ENCODE measurements at places on chromosomes 12 and 14.

DNA sequence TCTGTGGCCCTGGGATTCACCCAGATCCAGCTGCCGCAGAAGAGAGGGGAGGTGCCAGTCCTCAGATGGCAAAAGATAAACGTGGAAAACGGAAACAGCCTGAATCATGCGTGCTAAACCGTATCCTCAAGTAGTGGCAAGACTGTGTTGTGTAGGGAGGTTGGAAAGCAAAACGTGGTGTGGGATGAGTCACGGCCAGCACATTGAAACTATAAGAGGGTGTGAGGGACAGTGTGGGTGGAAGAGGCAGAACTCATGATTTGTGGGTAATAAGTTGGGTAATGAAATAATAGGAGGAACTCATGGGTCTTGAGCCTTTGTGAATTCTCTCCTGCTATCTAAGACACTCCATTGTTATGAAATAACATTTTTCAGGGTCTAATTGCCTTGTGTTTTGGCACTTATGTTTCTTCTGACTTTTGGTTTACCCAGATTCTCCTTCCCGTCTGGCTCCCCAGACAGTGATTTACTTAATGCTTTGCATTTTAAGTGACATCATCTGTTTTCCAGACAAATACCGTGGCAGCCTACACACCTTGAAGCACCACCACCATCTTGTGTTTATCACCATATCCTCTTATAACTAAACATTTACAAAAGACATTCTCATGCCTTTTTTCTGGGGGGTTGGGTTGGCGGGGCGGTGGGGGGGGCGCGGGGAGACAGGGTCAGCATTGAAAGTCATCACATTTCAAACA lies 62.3 kb upstream of the PTCSC3 start:
- DNase-seq, result no peak

DNA sequence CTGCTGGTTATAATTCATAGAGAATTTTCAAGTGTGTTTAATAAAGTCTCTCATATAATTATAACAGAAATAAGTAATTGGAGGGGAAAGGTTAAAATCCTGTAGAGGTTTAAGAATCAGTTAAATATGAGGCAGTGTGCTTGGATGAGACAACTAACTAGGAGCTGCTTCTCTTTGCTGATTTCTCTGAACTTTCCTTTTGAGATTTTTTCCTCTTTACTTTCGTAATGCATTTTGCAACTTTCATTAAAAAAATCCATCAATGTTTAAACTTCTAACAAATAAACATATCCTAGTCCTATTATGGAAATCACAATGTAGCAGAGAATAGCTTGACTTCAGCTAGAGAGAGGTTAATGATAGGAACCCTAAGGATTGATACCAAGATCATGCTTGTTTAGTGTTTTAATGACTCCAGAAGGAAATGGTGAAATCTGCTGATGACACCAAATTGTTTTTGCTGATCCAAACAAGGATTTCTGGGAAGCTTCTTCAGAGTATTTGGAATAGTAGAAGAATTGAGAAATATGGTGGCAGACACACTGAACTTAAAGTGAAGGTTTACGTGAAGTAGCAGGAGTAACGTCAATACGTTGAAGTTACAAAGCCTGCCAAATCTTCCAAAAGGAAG lies 122.6 kb downstream of the RAD51B start:
- DNase-seq, result no peak

DNA sequence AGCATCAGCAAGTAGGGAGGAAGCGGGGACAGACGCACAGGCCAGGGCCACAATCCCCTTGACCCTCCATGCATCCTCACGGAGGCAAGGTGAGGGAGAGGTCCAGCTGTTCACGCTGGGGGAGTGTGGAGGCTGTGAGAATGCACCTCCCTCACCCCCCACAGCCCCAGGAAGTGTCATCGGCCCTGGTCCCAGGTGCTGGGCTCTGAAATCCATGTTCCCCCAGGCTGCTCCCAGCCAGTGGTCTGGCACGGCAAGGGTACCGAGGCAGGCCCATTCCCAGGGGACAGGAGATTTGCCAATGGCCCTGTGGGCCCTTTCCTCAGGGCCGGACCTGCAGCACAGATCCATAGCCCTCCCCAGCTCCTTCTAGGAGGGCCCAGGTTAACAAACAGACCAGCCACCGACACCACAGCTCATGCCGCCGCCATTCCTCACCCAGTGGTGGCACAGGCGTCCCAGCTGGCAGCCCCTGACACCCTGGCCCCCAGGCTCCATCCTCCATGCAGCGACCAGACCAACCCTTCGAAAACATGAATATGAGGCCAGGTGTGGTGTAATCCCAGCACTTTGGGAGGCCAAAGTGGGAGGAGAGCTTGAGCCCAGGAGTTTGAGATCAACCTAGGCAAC lies 21.9 kb upstream of the EIF5 start:
- DNase-seq, result no peak

DNA sequence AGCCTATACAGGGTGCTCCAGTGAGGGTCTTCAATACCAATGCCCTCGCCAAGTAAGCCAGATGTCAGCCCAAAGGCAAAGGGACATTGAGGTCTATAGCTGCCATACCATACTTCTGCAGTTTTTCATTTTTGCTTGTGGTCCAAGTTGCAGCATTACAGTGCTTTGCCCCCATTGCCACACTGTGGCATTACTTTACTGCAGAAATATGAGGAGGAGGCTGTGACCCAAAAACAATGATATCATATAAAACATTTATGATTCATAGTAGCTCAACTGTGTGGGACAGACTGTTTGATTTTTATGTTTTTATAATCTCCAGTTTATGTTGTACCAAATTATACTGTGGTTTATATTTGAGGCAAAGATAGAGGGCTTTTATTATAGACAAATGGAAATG lies 64.1 kb downstream of the KIAA0586 start:
- DNase-seq, result no peak

DNA sequence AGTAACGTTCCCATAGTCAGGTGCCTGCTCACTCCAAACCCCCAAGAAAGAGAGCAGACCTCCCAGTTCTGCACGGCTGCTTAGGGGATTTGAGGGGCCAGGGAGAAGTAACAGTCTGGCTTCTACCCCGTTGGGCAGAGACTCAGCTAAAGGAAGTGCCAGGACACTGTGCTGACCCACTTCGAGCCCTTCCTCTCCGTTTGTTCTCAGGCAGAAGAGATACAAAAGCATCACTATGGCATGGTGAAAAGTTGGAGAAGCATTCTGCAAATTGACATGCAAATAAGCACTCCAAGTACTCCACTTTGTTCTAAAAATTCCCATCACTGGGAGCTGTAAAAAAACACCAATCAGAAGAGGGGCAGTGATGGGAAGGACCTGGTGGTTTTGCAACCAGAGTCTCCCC lies 239.1 kb downstream of the EGLN3 start:
- no peak for DNase-seq

DNA sequence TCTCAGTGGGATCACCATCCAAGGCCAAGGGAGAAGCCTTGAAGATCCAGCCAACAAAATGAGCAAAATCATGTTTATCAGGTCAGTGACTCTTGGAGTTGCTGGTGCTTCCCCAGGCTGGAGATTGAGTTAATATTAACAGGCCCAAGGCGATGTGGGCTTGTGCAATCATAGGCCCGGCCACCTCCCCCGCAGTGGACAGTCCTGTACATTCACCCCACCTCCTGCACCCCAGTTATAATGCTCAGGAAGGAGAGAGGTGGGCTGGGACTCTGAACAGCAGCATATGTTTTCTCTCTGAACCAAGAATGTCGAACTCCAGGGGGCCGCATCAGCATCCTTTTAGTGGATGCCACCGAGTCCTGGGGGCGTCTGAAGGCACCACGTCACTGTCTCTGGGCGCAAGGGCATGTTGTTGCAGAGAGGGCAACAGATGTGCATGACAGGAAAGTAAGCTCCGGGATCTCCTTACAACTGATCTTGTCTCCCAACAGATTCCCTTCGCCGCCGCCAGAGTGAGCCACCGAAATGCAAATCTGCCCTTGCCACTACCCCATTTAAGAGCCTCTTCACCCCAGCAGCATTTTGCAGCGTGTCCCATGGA lies 32.2 kb upstream of the SERPINA6 start:
- no peak for DNase-seq

GRCh38 chr14:76537906-76538647 lies 162.1 kb downstream of the ESRRB start:
- DNase-seq, result no peak

DNA sequence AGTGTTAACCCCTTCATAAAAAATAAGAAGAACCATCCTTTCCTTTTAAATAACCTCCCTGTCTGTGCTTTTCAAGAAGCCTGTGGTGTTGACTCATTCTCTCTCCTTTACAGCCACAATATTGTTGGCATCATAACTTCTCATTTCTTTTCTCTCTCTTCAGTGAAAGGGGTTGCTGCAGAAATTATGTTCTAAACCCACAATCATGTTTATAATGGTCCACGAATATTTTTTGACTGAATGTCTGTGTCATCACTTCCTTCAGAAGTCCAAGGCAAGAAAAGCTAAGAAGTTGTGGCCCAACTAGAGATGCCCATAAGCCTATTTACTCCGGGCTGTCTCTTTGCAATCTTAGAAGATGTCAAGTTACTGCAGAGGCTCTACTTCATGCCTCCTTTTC lies 488.3 kb downstream of the APAF1 start:
- no peak for DNase-seq

DNA sequence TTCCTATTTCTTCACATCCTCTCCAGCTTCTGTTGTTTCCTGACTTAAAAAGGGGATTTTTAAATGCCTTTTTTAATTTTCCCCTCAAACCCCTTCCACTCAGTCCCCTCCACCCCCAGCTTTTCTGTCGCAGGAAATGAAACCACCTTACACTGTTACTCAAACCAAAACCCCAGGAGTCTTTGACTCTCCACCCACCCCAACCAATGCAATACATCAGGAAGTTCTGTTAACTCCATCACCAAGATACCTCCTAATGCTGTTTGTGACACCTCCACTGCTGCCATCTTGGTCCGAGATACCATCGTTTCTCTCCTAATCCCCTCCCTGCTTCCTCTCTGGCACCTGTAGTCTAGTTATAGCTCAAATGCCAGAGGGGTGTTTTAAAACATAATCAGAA lies 25.4 kb upstream of the CPM start:
- DNase-seq, result no peak

DNA sequence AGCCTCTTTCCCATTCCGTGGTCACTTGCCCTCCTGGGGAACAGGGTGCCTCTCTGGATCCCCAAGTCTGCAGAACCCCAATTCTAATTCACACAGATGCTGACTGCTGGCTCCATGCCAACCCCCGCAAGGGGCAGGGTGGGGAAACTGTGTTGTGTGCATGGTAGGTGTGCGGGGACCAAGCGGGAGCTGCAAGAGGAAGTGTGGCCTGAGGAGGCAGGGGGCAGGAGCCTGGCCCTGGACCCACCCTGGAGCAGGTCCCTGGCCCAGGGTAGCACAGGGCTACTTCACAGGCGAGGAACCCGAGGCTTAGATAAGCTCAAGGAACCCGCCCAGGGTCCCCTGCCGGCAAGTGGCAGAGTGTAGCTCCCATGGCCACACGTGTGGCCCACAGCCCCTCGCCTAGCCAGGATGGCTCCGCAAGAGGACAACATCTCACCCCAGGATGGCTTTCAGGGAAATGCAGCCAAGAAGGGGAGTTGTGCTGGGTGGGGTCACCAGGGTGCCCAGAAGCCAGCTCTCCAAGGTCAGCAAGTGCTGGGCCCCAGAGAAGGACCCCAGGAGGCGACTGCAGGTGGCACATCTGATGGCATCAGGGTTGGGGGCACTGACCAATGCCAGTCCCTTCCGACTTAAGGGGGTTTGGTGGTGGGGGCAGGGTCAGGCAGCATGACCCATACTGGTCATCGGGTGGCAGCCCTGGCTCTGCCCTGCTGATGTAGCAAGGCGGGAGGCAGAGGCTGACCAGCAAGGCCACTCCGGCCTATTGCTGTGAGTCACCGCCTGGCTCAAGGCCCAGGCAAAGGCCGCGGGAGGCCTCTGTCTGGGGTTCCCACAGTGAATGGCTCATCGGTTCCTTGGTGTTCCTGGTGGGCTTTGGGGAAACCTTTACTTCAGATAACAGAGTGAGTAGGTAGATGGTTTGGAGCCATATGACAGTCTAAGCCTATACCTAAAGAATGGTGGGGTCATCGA lies 37.3 kb upstream of the EML1 start:
- DNase-seq, result no peak

- DNase-seq, result no peak
These were observed 62.1 kb downstream of the TNFAIP2 start for GRCh38 chr14:103185051-103186029.

GRCh38 chr12:11482955-11483354 lies 87.6 kb upstream of the PRB2 start:
- no peak for DNase-seq

GRCh38 chr12:99367181-99367580 lies 280.4 kb upstream of the GARIN6 start:
- DNase-seq, result no peak

DNA sequence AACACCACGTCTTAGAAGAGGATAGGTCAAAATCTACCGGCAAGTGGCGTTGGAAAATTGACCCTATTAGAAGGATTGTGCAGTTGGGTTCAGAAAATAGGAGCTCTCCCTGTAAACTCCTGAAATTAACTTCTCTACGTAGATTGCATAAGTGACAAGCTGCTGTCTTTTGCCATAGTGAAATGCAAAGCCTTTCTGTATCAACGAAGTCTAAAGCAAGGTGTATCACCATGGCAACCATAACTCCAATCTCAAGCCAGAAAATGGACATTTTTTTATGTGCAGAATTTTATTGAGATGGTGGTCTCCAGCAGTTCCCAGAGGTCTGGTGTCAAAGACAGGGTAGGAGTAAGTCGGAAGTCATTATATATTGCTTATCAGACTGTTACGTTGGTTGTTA lies 367.7 kb upstream of the NOVA1 start:
- no peak for DNase-seq

GRCh38 chr12:119576915-119577314 lies 16.7 kb upstream of the TMEM233 start:
- DNase-seq, result no peak

DNA sequence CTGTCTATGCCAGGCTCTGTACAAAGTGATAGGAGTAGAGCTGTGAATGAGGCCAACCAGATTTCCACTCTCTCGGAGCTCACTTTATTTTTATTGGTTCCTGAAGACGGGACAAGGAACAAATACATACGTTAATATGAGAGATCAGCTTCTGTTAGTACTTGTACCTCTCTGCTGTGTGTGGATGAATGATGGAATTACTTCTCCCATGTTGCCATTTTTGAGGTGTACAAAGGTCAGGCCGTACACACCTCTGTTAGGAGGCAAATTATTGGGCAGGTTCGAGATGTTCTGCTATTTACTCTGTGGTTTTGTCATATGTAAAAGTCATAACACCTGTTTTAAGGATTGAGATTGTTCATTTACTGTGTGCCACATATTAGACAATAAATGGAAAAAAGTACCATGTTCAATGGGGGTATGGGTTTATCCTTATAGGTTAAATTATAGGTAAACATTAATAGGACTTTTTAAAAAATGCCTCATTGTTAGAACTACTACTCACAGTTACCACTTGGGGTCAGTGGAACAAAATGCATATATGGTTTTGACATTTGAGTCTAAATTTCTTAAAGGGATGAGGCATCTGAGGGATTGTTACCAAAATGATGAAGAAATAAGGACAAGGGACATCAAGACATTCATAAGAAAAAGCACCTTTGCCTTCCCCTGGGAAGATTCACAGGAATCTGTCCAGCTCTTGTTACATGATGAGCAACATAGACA lies 26.9 kb downstream of the WBP11 start:
- DNase-seq, result no peak
